ENCODE measurements at places on chromosomes 7 and 10.

- DNase-seq: no peak
Measured at GRCh38 chr7:118041251-118041878, 142.6 kb upstream of the LSM8 start.

DNA sequence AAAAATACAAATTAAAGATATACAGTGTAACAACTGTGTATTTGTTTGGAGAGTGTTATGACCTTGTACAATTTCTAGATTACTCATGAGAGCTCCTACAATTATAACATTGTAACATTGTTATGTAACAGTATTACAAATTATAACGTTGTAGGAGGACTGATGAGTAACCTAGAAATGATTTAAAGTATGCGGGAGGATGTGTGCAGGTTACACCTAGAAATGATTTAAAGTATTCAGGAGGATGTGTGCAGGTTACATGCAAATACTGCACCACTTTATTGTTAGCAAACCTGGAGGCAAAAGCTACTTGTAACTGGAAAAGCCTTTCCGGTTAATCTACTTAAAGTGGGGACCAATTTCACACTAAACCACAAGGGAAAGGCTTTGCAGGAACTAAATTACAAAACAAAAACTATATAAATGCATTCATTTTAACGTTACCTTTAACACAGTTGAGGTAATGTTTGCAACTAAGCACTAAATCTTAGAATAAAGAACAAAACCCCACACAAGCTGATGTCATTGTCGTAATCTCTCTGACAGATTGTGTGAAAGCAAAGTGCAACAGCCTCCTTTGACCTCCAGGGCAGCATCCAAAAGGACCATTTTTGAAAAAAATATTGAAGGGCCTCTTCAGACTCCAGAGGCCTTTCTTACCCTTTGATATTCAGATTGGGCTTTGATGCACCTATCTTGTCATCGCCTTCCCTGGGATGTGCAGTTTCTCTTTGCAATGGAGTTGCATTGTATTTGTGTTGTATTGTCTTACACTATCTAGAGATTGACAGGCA lies 522.1 kb upstream of the FOXK1 start:
- DNase-seq: no peak

GRCh38 chr10:75753621-75754020 lies 322.2 kb downstream of the LRMDA start:
- no peak for DNase-seq

GRCh38 chr7:20217193-20217948 lies at the start of gene MACC1:
Gene MACC1, minus strand, starts transcription at chr7:20217384. Its CDS starts 55,522 bp downstream, at chr7:20161862.
- DNase-seq: no peak

GRCh38 chr10:3270577-3271316 lies 98.2 kb upstream of the PITRM1 start:
- no peak for DNase-seq

DNA sequence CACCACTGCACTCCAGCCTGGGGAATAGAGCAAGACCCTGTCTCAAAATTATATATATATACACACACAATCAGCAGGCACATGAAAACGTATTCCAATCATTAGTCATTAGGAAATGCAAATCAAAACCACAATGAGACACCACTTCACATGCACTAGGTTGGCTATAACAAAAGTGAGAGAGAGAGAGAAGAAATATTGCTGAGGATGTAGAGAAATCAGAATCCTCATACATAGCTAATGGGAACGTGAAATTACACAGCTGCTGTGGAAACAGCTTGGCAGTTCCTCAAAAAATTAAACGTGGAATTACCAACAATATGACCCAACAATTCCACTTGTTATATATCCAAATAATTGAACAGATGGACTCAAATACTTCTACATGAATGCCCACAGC lies 43.3 kb upstream of the CNNM1 start:
- DNase-seq: no peak

GRCh38 chr7:33421429-33421828 lies 292.1 kb downstream of the BBS9 start:
- no peak for DNase-seq

DNA sequence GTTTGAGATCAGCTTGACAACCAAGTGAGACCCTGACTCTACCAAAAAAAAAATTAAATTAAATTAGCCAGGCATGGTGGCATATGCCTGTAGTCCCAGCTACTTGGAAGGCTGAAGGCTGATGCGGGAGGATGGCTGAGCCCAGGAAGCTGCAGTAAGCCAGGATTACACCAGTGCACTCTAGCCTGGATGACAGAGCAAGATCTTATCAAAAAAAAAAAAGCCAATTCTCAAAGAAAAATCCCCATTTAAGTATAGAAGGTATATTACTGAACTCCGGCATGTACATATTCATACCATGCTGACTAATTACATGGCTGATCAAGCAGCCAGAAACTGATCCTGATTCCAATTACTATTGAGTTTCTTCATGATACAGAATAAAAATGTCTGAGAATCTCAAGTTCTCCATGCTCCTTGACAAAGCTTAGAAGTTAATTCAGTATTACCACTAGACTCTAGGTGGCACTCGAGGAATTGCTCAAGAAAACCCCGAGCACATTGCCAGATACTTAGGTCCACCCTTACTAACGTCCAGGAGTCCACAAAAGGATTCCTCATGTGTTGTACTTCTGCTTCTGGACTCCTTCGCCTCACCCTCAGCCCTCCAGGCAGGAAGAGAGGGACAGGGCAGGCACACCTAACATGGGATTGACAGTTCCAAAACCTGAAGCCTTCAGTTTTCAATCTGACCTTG lies 148.9 kb downstream of the PARD3 start:
- no peak for DNase-seq

- DNase-seq: no peak
Measured at GRCh38 chr7:674454-675410, 51.8 kb upstream of the DNAAF5 start.

DNA sequence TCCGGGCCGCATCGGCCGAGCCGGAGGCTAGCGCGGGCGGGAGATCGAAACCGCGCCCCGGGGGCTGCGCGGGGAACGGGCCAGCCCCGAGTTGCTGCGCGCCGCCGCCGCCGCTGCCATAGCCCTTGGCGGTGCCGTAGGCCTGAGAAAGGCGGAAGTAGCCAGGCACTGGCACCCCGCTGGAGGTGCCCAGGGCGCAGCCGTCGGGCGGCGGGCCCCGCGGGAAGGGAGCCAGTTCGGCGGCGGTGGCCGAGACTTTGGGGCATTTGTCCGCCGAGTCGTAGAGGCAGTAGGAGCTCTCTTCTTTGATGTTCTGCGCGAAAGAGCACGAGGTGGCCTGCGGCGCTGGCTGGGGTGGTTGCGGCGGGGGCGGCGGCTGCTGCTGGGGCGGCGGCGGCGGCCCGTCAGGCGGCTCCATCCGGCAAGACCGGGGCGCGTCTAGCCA lies 587 bp downstream of the HOXA10 start:
- no peak for DNase-seq

DNA sequence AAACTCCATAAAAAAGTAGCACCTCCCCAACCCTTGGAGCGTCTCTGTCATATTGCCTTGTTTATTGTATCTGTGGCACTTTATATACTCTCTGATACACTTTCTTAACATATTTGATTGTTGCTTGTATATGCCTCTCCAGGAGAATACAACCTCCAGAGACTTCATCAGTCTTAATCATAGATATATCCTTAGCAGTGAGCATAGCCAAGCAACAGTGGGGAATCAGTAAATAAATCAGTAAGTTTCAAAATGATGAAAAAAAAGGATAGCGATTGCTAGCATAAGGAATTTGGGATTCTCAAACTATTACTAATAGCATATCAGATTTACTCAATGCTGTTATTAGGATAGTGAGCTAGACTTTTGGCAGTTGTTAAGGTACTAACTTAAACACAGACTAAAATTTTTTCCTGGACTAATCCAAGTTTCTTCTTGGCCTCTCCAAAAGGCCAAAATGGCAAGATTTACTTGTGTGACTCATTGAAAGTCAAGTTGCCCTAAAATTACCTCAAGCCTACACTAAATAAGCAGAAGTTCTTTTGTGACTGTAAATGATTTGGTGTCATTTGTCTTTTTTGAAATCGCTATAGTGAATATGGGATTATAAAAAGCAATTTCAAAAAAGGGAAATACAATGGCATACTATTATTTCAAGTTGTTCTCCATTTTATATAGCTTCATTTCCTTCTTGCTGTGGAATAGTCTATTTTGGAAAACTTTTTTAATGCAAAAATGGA lies 177.9 kb downstream of the CHN2 start:
- no peak for DNase-seq

- DNase-seq: no peak
Measured at GRCh38 chr10:1643908-1644179, 93.5 kb downstream of the ADARB2 start.

GRCh38 chr10:100729862-100730724 lies 15.3 kb upstream of the PAX2 start:
- DNase-seq: no peak

- no peak for DNase-seq
Measured at GRCh38 chr10:98235846-98236245, 32.1 kb downstream of the LOXL4 start.

DNA sequence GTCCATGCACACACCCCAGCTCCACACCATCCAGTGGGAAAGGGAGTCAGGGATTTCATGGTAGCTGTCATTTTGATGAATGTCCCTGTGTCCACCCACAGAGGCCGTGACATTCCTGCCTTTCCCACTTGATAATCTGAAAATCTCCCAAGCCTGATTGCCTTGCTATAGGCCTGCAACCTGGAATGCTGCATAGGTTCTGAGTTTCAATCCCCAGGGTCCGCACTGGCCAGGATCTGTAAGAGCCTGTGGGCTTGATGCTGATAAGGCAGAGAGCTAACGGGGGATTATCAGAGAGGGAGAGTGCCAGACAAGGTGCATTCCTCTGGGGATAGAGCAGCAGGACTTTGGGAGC lies 57.5 kb downstream of the RBM20 start:
- DNase-seq: no peak

DNA sequence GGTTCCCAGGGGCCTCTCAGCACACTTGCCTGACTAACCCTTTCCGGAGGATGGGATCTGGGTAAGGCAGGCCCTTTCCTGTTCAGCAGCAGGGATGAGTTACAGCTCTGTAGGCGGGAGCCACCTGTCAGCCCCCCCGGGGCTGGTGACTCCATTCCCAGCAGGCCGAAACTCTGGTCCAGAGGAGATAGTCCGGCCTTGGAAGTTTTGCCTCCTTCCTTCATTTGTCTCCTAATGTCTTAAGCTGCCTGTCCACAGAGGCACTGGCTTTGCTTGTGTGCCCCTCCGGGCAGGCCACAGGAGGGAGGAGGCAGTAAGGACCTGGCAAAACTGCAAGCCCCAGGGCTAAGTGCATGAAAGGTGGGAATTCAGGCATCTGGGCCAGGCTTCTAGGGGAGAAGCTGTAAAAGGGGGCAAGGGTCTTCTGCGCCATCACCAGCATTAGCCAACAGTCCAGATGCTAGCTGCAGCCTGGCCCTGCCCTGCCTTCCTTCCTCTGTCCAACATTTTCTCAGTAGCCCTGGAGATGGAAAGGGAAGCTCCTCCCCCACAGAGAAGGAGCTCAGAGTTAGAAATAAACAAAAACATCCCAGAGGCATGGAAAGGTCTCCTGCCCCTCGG lies 1.2 kb downstream of the ADIRF start:
- DNase-seq: no peak

- no peak for DNase-seq
Measured at GRCh38 chr7:134692344-134692705, 45.7 kb downstream of the BPGM start.

All from stimulated activated CD8-positive, alpha-beta memory T cell treated with anti-CD3 and anti-CD28 coated beads, Interleukin-4, amount 100 ng/mL, for 1 hour (primary cell).